Aorta (tissue), 5 donors: ENCODE measurements at places on chromosomes 7 and 10.

DNA sequence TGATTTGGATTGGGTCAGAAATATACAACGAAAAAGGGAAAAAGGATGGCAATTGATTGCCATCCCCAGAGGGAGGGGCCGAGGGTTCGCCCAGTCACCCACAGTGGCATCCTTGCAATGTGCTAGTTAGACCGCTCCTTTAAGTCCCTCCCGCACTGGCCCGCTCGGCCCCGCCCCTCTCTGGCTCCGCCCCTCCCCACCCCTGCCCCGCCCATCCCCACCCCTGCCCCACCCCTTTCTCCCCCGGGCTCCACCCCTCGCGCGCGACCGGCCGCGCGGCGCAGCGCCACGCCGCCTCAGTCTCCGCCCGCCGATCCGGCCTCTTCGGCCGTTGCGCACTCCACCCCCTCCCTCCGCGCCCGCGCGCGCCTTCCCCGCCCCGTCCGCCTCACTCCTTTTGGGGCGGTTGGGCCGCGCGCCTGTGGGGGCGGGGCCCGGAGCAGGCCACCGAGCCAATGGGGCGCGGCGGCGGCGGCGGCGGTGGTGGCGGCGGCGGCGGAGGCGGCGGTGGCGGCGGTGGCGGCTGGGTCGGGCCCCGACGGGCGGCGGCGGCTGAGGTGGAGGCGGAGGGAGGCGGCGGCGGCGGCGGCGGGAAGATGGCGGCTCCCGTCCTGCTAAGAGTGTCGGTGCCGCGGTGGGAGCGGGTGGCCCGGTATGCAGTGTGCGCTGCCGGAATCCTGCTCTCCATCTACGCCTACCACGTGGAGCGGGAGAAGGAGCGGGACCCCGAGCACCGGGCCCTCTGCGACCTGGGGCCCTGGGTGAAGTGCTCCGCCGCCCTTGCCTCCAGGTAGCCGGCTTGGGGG lies at the start of gene VKORC1L1:
VKORC1L1 (plus strand) TSS at position 299 of the 806 bp plus-strand sequence; CDS start at position 597, 298 bp downstream.
- DNase-seq, result peak; percentile 99

DNA sequence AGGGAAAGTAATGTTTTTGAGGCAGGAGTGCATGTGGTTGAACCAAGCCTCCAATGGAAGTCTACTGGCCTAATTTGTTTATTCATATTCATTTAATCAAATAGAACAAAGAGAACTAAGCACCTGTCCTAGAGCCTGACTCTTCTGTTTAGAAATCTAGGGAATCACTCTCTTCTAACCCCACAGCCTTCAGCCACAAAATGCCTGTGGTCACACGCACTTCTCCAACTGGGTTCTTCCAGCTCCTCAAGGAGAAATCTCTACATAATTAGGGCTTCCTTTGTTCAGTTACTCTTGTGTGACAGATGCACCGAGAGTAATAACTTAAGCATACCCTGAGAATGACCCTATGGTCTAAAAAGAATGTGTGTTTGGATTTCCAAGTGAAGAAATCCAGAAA lies 133.7 kb upstream of the NAMPT start:
- peak; percentile 39 for DNase-seq

DNA sequence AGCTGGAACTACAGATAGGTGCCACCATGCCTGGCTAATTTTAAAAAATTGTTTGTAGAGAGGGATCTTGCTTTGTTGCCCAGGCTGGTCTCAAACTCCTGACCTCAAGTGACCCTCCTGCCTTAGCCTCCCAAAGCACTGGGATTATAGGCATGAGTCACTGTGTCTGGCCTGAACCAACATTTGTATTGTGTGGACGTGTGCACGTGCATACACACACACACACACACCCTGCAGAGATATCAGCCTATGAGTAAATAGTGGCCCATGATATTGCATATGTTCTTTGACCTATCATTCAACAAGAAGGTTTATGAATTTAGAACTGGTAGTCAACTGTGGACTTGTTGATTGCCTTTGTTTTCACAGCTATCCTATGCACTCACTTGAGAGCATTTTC lies 161.6 kb downstream of the BAMBI start:
- no peak for DNase-seq

DNA sequence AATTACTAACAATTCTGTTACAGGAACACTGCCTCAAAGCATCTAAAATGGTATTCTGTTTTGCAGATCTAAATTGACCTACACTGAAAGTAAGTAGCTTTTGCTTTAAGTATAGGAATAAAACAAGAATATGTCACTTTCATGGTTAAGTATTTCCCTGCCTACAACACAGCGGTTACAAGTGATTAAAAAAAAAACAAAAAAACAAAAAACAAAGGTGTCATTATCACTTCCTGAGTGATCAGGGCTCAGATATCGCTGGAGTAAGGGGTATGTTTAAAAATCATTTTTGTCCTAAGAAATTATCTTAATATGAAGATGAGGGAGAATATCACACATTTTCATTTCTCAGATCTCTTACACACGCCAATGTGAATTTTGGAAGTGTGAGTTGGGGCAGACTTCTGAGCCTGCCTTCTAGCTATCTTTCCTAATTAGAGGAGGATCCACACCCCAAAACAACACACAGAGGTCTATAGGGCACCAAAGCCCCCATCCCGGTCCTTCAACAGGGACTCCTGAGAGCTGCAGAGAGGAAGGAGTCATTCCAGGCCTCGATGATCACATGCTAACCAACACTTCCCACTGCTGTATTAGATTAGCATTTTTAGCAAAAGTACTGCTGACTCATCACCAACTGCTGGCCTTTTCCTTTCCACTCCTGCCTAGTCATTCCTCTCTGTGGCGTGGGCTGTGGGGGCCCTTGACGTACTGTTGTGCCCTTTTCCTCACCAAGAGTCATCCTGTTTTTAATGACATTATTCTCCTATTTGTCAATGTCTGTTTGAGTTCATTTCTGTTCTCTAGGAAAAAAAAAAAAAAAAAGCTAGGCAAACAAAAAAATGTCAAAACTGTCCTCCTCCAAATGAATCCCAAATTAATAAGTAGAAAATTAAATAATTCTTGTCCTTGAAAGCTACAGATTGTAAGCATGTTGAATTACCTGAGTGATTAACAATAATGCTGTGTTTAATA lies 31.2 kb downstream of the PRTFDC1 start:
- DNase-seq, result peak; percentile 83

- DNase-seq, result no peak
Observed at GRCh38 chr7:79406371-79406770, 47.1 kb downstream of the MAGI2 start.
